ENCODE measurements at places on chromosomes 1 and 21. TPM values are rescaled to one million over a fixed set of nuclear protein-coding genes. Genes with fewer than 3 reads are reported as not detected.

Gene TP73
- 0.68 TPM for total RNA-seq

Gene NBL1
- 27.6 TPM for total RNA-seq

Gene TMEM82
- total RNA-seq = not detected

Gene PKP1
- not detected for total RNA-seq

Gene DCDC2B
- not detected for total RNA-seq

Gene BARHL2
- total RNA-seq = not detected

Gene TEX38
- total RNA-seq = not detected

Gene SIM2
- total RNA-seq = not detected

Gene MFSD2A
- 19.3 TPM for total RNA-seq

Gene FCER1A
- total RNA-seq = not detected

Gene TNN
- 0.07 TPM for total RNA-seq

Gene CLDN19
- not detected for total RNA-seq

Gene AADACL4
- not detected for total RNA-seq

Gene CBR3
- 13.5 TPM for total RNA-seq

Gene BGLAP
- total RNA-seq = 2.2 TPM

Gene PTAFR
- 0.16 TPM for total RNA-seq

Gene OSCP1
- total RNA-seq = 1.5 TPM

Gene ADORA3
- total RNA-seq = not detected

Gene SPATA21
- not detected for total RNA-seq

Gene OPTC
- not detected for total RNA-seq

Gene EDN2
- total RNA-seq = not detected

Gene YTHDF2
- total RNA-seq = 82.1 TPM

Gene FNBP1L
- 0.20 TPM for total RNA-seq

Gene SHISA4
- total RNA-seq = not detected

Gene CADM3
- not detected for total RNA-seq

Gene BNIPL
- 1.4 TPM for total RNA-seq

Gene HCRTR1
- total RNA-seq = not detected

Gene NTRK1
- 23.5 TPM for total RNA-seq

Gene ALX3
- not detected for total RNA-seq

Gene C4BPB
- 2.1 TPM for total RNA-seq

Gene CFAP107
- total RNA-seq = not detected

Gene CNIH3
- 1.6 TPM for total RNA-seq

Gene FAM167B
- 0.89 TPM for total RNA-seq

Gene OR2T34
- total RNA-seq = not detected

Gene CELSR2
- 3.1 TPM for total RNA-seq

Gene FMO4
- total RNA-seq = 2.5 TPM

Gene TIE1
- total RNA-seq = 0.25 TPM

Gene ACTA1
- not detected for total RNA-seq

Gene GJC2
- 3.4 TPM for total RNA-seq

Gene HSD11B1
- 0.59 TPM for total RNA-seq

Gene ALPL
- not detected for total RNA-seq

Gene DNALI1
- not detected for total RNA-seq

Gene CYP4A22
- total RNA-seq = not detected

Gene CR1L
- total RNA-seq = not detected
